ENCODE measurements at places on chromosomes 5 and 9. TPM values are rescaled to one million over a fixed set of nuclear protein-coding genes. Genes with fewer than 3 reads are reported as not detected.

- H3K4me3 ChIP-seq: no peak overlapping the region
- H3K36me3 ChIP-seq: no peaks in the 10 kb centered on the region
- no peaks in the 10 kb centered on the region for H3K4me1 ChIP-seq
- H3K27ac ChIP-seq: no peak overlapping the region
- no peaks in the 10 kb centered on the region for H3K27me3 ChIP-seq
These were observed 604.8 kb downstream of the BNC2 start for GRCh38 chr9:16265688-16266087.

GRCh38 chr5:74562122-74562521 is 78.4 kb downstream of the ENC1 start:
- H3K4me1 ChIP-seq: peaks cover 2% of the 10 kb centered on the region
- H3K27ac ChIP-seq: no peak overlapping the region
- no peak for DNase-seq
- H3K27me3 ChIP-seq: peaks cover 13% of the 10 kb centered on the region
- no peaks in the 10 kb centered on the region for H3K36me3 ChIP-seq

Gene SCGB3A2
- total RNA-seq: not detected

Gene PCDHA4
- not detected for total RNA-seq

GRCh38 chr5:39730006-39730405 is 305.2 kb upstream of the DAB2 start:
- H3K36me3 ChIP-seq: no peaks in the 10 kb centered on the region
- H3K27me3 ChIP-seq: peaks cover 16% of the 10 kb centered on the region
- H3K27ac ChIP-seq: no peak overlapping the region

GRCh38 chr5:159444441-159445082 is 114.3 kb upstream of the IL12B start:
- H3K4me3 ChIP-seq: no peak overlapping the region
- DNase-seq: no peak
- H3K27me3 ChIP-seq: peaks cover 10% of the 10 kb centered on the region
- no peak overlapping the region for H3K27ac ChIP-seq
- peaks cover 9% of the 10 kb centered on the region for H3K4me1 ChIP-seq
- H3K36me3 ChIP-seq: peaks cover 3% of the 10 kb centered on the region

DNA sequence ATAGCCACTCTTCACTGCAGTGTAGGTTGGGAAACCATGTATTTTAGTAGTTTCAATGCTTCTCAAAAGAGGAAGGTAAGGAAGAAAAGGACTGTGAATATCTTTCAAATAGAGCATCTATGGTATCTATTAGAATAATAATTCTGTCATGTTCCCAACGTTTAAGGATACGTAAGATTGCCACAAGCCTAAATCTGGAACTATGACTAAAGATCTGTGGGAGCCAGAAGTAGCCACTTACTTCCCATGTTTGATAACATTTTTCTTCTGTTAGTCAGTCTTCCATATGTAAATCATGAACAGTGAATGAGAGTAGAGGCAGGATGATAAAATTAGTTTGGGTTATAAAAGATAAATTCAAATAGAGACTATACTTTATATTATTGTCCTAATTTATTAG is 16.3 kb upstream of the MROH2B start:
- H3K4me1 ChIP-seq: no peaks in the 10 kb centered on the region
- no peak overlapping the region for H3K4me3 ChIP-seq
- DNase-seq: no peak
- no peaks in the 10 kb centered on the region for H3K27me3 ChIP-seq

- no peak overlapping the region for H3K4me3 ChIP-seq
- H3K27ac ChIP-seq: no peak overlapping the region
- peaks cover 5% of the 10 kb centered on the region for H3K4me1 ChIP-seq
- H3K27me3 ChIP-seq: peaks cover 38% of the 10 kb centered on the region
- no peaks in the 10 kb centered on the region for H3K36me3 ChIP-seq
These were observed 98.8 kb downstream of the KLF4 start for GRCh38 chr9:107390778-107391177.

- H3K27me3 ChIP-seq: peaks cover 5% of the 10 kb centered on the region
- no peak overlapping the region for H3K27ac ChIP-seq
- H3K36me3 ChIP-seq: peaks cover 2% of the 10 kb centered on the region
- H3K4me1 ChIP-seq: no peaks in the 10 kb centered on the region
- DNase-seq: no peak
- H3K4me3 ChIP-seq: no peak overlapping the region
These were observed 122.6 kb upstream of the KLF4 start for GRCh38 chr9:107612136-107612535.

- H3K4me1 ChIP-seq: no peaks in the 10 kb centered on the region
- peaks cover 2% of the 10 kb centered on the region for H3K36me3 ChIP-seq
- H3K4me3 ChIP-seq: no peak overlapping the region
- H3K27me3 ChIP-seq: peaks cover 18% of the 10 kb centered on the region
- no peak for DNase-seq
These were observed 57.1 kb downstream of the MAST4 start for GRCh38 chr5:66653325-66653724.

Gene AFAP1L1
- total RNA-seq: 0.52 TPM

DNA sequence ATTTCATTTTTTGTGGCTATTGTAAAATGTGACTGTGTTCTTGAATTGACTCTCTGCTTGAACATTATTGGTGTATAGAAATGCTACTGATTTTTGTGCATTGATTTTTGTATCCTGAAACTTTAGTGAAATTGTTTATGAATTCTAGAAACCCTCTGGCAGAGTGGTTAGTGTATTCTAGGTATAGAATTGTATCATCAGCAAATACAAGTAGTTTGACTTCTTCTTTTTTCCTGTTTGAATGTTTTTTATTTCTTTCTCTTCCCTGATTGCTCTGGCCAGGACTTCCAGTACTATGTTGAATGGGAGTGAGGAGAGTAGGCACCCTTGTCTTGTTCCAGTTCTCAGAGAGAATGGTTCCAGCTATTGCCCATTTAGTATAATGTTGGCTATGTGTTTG is 88.8 kb upstream of the HMHB1 start:
- H3K4me3 ChIP-seq: no peak overlapping the region
- no peak for DNase-seq
- H3K4me1 ChIP-seq: no peaks in the 10 kb centered on the region
- no peaks in the 10 kb centered on the region for H3K27me3 ChIP-seq
- H3K27ac ChIP-seq: no peak overlapping the region
- H3K36me3 ChIP-seq: peaks cover 6% of the 10 kb centered on the region

DNA sequence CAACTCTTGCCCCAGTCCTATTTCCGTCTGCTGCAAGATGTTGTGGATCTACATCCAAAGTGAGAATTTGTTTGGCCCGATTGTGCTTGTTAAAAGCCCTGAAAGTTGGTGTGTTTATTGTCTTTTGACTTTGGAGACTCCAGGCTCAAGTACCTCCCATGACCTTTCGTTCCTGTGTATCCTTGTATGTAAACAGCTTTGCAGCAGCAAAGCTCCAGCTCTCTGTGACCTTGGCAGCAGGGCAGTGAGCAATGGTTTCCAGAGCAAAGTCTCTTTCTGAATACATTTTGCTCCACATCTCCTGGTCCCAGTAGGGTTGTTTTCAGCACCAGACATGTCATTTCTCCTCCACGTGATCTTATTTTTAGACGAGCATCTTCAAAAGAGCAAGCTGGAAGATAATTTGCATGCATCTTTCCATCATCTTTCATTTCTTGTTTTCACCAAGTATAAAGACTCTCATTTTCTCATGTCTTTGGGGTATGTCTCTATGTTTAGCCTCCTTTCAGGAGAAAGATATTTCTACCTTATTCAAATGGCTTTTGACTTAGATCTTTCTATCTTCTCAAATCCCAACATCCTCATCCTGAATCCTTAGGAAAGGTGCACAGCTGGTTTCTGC is 68.1 kb upstream of the ERCC6L2 start:
- H3K27me3 ChIP-seq: peaks cover 39% of the 10 kb centered on the region
- DNase-seq: no peak
- H3K4me3 ChIP-seq: no peak overlapping the region
- peaks cover 3% of the 10 kb centered on the region for H3K4me1 ChIP-seq
- H3K27ac ChIP-seq: no peak overlapping the region

DNA sequence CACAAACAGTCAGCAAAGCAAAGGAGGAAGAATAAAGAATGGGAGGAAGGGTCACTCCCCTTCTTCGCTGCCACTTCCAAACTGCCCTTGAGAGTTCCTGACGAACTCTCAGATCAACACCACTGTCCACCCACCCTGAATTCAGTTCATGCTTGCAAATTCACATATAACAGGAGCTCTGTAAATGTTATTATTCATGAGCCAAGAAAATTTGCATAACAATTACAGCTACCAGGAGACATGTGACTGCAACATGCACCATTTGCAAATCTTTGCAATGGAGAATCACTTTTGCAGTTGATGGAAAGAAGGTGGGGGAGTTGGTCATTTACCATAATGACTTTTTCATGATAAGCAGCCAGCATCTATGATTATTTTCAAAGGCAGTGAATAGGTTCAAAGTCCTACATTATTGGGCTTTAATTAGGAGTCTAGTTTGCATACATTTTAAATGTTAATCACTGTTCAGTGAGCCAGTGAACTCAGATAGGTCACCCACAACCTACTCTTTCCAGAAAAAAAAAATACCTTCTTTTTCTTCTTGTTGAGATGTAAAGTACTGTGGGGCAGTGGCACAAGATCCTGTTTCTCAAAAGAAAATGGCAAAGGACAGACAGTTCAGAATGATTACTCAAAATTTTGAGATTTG is 149.7 kb downstream of the CAAP1 start:
- no peak for DNase-seq
- H3K4me3 ChIP-seq: no peak overlapping the region
- no peaks in the 10 kb centered on the region for H3K4me1 ChIP-seq
- no peak overlapping the region for H3K27ac ChIP-seq
- H3K36me3 ChIP-seq: no peaks in the 10 kb centered on the region
- H3K27me3 ChIP-seq: peaks cover 13% of the 10 kb centered on the region
